ENCODE measurements at places on chromosomes 5 and 9. TPM values are rescaled to one million over a fixed set of nuclear protein-coding genes. Genes with fewer than 3 reads are reported as not detected.
A peak's percentile ranks its signal among the peaks of the same experiment; 100 is the strongest.

FAXDC2 gene
- not detected for total RNA-seq

ELAVL2 gene
- not detected for total RNA-seq

NFIB gene
- total RNA-seq: 41.2 TPM

MXD3 gene
- 19.4 TPM for total RNA-seq

PCDHGA1 gene
- 2.3 TPM for total RNA-seq

- no peak for DNase-seq
Observed at GRCh38 chr5:117733051-117733450, 1158.4 kb upstream of the SEMA6A start.

GRCh38 chr5:151312756-151313324, 9.3 kb upstream of the SLC36A3 start:
- no peak for DNase-seq

DNA sequence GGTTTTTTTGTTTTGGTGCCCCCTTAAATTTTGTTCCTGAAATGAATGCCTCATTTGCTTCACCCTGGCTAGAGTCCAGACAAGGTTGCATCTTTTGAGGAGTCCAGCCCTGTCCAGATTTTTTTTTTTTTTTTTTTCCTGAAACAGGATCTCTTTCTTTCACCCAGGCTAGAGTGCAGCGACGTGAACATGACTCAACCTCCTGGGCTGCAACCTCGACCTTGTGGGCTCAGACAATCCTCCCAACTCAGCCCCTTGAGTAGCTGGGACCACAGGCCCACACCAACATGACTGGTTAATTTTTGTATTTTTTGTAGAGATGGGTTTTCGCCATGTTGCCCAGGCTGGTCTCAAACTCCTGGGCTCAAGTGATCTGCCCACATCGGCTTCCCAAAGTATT, 469.0 kb upstream of the BRINP1 start:
- DNase-seq: no peak

DNA sequence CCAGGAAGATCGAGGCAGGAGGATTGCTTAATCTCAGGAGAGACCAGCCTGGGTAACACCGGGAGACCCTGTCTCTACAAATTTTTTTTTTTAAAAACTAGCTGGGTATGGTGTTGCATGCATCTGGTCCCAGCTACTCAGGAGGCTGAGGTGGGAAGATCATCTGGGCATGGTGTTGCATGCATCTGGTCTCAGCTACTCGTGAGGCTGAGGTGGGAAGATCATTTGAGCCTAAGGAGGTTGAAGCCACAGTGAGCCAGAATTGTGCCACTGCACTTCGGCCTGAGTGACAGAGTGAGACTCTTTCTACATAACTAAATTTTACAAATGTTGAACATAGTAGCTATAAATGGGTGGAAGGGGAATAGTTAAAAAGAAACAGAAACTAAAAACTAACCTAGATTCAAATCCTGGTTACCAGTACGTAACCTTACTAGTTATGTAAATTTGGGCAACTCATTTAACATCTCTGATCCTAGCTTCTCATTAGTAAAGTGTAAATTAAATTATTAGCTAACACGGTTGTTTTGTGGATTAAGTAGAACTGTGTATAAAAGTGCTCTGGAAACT, 41.7 kb downstream of the TMEM161B start:
- no peak for DNase-seq

- peak; percentile 34 for DNase-seq
Observed at GRCh38 chr5:151708126-151708525, 21.4 kb upstream of the SPARC start.

DNA sequence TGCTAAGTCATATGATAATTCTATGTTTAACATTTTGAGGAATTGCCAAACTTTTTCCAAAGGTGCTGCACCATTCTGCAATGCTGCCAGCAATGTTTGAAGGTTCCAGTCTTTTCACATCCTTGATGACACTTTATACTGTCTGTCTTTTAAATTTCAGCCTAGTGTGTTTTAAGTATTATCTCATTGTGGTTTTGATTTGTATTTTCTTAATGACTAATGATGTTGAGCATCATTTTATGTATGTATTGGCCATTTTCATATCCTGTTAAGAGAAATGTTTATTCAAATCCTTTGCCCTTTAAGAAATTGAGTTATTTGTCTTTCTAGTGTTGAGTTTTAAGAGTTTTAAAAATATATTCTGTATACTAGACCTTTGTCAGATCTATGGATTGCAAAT, 5.0 kb upstream of the TEX48 start:
- DNase-seq: no peak

GRCh38 chr5:168743617-168744016, 164.4 kb upstream of the PANK3 start:
- DNase-seq: no peak

- no peak for DNase-seq
Observed at GRCh38 chr9:136960212-136960937, 8.3 kb downstream of the LCN12 start.

- DNase-seq: no peak
Observed at GRCh38 chr5:74301576-74301975, 339.0 kb downstream of the ENC1 start.

GRCh38 chr9:34684145-34684544, 6.9 kb downstream of the CCL19 start:
- DNase-seq: no peak

GRCh38 chr5:77272206-77272605, 61.7 kb downstream of the PDE8B start:
- DNase-seq: no peak

DNA sequence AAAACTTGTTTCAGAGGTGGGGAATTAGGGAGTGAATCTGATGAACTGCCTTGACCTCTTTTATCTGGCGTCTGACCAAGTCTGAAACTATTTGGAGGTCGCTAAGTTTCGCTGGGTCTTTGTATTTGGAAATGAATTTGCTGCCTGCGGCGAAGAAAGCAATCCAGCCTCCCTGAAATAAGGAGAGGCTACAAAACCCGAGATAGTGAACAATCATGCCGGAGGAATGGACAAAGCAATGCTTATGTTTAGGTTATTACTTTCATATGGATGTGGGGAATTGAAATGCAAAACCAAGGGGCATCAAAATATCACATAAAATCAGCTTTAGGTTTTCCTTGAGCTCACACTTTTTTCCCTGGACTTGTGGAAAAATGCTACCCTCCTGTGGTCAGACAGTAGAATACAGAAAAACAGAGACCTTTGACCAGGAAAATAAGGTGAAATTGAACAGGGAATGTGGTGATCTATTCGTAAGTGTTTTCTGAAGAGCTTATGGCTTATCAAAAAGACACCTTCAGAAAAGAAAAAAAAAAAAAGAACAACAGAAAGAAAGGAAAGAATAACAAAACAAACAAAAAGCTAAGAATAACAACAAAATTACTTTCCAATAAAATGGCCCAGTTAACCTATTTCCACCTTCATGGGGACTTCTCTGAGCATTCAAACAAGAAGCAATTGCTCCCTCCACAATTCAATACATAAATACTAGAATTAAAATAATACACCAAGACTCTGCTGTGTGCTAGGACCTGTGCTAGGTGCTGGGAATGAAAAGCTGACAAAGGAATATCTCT, 68.6 kb upstream of the DPYSL3 start:
- DNase-seq: peak; percentile 66

GRCh38 chr5:2565147-2565546, 186.3 kb downstream of the IRX2 start:
- no peak for DNase-seq

DNA sequence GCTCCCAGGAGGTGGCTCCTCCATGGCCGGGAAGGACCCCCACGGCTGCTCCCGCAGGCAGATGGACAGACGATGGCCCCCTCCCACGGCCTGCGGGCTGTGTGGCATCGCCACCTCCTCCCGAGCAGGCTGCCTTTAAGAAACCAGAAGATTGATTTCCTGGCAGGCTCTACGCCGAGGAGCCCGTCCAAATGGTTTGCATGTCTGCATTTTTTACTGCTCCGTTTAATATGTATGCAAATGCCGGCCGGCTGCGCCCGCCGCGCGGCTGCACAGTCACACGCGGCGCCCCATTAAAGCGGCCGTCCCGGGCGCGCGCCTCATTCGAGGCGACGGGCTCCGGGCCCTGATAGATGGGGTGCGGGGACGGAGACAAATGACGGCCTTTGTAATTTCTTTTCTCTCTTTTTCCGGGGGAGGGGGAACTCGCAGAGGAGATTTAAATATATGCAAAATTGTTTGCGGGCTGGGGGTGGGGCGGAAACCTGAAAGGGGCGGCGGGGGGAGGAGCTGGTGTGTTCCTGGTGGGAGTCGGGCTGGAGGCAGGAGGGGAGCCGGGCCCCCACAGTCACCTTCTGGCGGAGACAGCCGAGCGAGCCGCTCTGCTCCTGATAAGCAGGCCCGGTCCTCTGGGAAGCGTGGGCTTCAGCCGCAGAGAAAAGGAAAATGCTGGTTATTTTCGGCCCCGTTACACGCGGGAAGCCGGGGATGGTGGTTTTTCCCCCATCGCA, 158.7 kb upstream of the IER5L start:
- peak; percentile 83 for DNase-seq

- no peak for DNase-seq
Observed at GRCh38 chr5:89060768-89061167, 177.8 kb upstream of the MEF2C start.

GRCh38 chr9:2674141-2674824, 43.0 kb upstream of the KCNV2 start:
- DNase-seq: no peak

GRCh38 chr5:174693697-174694385, 30.5 kb upstream of the MSX2 start:
- DNase-seq: no peak

GRCh38 chr9:98002808-98003207, 19.7 kb downstream of the ANP32B start:
- DNase-seq: no peak

DNA sequence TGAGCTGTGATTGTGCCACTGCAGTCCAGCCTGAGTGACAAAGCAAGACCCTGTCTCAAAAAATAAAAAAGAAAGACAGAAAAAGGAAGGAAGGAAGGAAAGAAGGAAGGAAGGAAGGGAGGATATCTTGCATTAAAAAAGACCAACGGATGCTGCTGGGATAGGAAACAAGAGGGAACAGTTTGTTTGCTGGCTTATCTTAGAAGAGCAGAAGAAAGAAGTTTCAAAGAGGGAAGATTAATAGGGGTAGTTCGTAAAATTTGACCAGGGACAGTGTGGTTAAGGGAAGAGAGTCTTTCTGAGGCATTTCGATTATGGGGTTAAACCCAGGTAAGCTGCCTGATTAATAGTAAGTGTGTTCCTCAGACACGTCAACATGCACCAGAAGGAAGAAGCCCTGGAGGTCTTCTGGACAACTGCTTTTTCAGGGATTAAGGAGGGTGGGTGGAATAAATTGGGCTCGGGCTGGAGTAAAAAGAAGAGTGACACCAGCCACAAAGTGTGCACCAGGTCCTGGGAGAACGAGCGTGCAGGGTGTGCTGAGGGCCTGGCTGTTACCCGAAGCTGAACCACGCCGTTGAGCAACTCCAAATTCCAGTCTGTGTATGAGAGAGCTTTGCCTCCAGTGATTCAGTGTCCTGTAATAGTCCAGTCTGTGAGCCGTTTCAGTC, 24.8 kb downstream of the FYB1 start:
- no peak for DNase-seq

GRCh38 chr5:37417347-37417746, 38.2 kb downstream of the WDR70 start:
- no peak for DNase-seq

Data from A673 (cell line).